Left forelimb (tissue), 1 donor: ENCODE measurements at places on chromosomes 12 and 14.

DNA sequence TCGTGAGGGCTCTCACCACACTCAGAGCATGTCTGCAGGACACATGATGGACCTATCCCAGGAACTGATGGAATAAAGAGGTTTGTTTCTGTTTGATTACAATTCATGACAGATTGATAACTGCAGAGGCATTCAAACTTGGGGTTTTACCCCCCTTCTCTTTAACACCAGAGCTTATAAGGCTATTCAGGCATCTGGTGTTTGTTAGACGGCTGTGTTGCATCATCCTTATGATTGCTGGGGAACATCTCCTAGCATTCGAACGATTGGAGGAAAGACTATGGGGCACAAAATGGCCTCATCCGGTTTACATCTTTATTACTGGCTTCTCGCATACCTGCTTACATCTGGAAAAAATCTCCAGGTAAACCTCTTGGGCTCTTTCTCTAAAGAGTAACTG lies 191.8 kb downstream of the MSRB3 start:
- no peak for DNase-seq

GRCh38 chr12:48894271-48894670 lies 28.6 kb upstream of the RND1 start:
- DNase-seq: no peak

DNA sequence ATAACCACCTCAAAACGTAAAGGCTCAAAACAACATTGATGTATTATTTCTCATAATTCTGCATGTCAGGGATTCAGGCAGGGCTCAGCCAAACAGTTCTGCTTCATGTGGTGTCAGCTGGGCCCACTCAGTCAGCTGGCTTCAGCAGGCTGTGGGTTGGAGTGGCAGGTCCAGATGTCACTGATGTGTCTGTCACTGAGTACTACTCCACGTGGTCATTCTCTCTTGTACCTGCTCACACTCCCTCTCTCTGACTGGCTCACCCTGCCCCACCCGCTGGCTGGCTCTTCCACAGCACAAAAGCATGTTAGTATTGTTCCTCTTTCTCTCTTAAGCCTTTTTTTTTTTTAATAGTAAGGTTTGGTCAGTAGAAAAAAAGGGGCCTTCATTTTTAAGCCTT lies 182.4 kb downstream of the DICER1 start:
- DNase-seq: no peak

DNA sequence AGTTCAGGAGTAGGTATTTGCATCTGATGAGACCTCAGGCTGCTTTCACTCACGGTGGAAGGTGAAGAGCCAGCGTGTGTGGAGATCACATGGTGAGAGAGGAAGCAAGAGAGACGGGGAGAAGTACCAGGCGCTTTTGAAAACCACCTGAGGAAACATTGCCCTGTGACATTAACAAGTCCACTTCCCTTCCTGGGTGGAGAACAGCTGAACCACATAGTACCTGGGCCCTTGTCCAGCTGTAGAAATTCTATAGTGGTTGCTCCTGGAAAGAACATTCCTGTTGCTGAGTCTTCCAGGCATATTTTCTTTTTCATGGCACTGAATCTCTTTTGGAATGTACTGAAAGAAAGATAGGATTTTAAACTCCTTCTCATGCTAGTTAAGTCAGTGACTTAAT lies 87.3 kb upstream of the RIN3 start:
- no peak for DNase-seq

GRCh38 chr14:61188978-61189808 lies 91.9 kb downstream of the TMEM30B start:
- DNase-seq: peak; percentile 75

GRCh38 chr12:83390186-83390585 lies 703.5 kb downstream of the TMTC2 start:
- no peak for DNase-seq

DNA sequence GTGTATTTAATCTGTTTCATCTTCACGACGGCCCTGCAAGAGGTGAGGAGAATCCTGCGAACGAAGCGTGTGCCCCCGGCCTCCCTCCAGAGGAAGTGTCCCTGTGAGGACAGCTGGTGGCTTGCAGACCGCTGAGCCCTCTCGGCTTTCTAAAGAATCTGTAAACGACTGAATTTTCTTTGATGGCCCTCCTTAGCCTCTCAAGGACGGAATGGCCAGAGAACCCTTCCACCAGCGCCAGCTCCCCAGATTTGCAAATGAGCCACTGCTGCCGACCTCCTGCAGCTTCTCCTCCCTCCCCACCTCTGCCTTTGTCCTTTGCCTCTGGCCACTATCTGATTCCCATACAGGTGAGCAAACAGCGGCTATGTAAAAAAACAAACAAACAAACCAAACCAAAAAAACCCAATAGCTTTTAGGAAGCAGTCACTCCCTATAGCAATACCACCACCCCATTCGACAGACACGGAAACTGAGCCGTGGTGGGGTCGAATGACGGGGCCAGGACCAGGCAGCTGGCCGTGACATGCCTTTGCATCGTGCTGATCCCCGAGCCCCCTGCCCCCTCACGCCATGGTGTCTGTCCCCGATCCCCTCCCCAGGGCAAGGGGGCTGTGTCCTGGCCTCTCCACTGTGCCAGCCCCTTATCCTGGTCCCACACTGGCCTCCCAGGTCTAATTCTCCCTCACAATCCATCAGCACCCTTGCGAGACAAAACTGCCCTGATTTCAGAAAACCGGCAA lies 23.6 kb downstream of the RFLNA start:
- DNase-seq: no peak

- DNase-seq: no peak
These were observed 133.8 kb upstream of the MGAT4C start for GRCh38 chr12:86389949-86390348.

- no peak for DNase-seq
These were observed 279.9 kb downstream of the IPO8 start for GRCh38 chr12:30415777-30416176.

DNA sequence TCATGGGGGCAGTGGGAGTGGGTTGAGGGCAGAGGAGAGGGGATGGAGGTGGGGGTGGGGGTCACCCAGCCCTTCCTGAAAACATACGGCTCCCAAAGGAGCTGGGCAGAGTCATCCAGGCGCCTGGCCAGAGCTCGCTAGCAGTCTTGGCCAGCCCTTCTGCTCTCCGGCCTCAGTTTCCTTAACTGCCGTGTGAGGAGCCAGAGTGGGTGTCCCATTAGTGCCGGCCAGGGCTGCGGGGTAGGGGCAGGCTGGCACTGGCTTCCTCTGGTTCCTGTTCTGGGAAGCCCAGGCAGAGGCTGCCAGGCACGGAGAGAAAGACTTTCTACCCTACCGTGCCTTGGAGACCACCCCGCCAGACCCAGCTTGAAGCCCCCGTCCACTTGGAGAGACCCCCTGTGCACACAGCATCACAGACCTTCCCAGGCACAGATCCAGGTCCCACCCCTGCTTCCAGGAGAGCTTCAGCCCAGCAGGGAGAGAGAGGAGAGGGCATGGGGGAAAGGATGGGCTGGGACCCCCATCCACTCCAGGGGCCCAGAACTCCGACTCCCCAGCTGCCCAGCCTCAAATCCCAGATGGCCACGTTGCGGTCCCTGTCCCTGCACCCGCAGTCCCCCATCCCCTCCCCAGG lies 93.3 kb downstream of the RFLNA start:
- DNase-seq: no peak

GRCh38 chr12:100610666-100611430 lies 37.4 kb downstream of the GAS2L3 start:
- DNase-seq: no peak

DNA sequence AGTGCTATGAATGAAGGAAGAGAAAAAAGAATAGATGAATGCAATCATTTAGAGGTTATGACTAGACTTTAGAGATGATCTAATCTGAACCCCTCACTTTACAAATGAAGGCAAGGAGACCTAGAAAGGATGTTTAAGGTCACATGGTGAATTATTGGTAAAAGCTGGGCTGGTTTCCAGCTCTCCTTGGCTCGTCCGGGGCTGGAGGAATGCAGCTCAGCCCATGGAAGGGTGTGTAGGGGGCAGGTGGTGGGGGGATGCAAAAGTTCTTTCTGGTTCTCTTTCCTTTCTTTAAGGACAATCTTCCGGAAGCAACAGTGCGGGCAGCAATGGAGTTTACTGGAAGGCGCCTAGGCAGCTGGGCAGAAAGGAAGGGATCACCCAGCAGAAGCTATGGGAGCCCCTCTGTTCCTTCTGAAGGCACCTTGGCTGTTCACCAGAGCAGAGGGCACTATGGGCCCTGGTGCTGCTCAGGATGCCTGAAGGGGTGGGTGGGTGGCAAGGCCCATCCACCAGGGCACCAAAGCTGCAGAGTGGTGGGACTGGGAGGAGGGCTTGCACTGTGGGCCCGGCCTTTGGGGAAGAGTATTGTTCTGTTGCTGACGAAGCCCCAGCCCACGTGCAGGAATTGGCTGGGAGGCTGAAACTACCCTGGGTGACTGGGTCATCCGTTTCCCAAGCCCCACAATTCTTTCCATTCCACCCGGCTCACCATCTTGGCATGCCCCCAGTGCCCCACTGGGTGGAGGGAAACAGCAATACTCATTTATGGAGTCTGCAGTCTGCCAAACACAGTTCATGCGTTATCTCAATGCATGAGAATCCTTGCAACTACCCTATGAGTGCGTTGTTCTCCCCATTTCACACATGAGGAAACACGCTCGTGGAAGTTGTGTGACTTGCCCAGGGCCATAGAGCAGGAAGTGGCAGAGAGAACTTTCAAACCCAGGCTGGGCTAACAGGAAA lies 78.2 kb downstream of the IRF2BPL start:
- no peak for DNase-seq

GRCh38 chr14:68691031-68691791 lies 101.7 kb downstream of the ZFP36L1 start:
- DNase-seq: no peak

DNA sequence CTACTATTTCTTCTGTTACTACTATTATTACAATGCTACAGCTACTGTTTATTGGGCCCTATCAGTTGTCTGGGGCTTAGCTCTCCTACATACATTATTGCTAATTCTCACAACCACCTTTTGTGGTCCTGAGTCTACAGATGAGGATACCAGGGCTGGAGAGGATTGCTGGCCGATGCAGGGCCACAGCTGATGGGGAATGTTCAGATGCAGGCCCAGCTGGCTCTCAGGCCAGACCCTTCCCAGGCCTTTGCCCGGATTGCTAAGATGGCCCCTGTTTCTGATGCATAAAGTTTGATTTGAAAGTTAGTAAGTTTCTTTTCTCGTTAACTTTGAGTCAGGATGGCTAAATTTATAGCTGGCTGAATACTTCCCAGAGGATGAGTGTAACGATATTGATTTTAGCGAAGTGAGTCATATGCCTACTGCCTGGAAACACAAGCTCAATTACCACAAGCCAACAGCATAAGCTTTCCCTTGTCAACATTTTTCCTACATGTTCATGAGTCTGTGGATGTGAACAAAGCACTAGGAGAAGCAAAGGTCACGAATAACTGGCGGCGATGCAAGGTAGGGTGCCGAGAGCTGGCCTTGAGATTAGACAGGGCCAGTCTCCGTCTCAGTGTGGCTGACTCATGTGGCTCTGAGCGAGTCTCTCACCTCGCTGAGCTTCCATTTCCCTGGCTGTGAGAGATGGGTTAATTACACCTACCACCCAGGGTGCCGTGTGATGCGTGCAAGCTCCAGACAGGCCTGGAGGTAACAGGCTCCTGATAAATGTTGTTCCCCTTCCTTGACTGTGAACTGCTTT lies 111.0 kb downstream of the BEGAIN start:
- DNase-seq: no peak

GRCh38 chr14:59634617-59635016 lies 58.0 kb upstream of the CCDC175 start:
- no peak for DNase-seq

GRCh38 chr12:86081843-86082242 lies 174.3 kb downstream of the MGAT4C start:
- DNase-seq: no peak

- peak; percentile 69 for DNase-seq
These were observed 108.5 kb downstream of the ARF6 start for GRCh38 chr14:50001151-50001998.

DNA sequence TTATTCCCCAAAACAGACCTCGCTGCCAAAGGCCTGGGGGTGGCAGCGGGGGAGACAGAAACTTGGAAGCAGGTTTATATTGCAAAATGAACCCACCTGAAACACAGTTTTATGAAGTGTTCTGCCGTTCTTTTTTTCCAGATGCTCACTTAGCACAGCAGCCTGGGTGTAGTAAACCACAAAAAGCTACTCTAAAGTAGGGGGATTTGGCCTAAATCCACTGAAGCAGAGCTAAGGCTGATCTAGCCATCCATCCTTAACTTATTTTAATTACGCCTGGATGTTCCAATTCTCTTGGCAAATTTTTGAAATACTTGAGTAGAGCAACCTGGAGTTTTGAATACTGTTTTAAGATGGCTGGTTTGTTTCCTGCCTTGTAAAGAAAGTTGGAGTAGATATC lies 121.2 kb downstream of the GPR135 start:
- DNase-seq: no peak

GRCh38 chr14:37585101-37585511 lies 9.9 kb downstream of the FOXA1 start:
- no peak for DNase-seq
